ENCODE measurements at places on chromosomes 7 and 10.

DNA sequence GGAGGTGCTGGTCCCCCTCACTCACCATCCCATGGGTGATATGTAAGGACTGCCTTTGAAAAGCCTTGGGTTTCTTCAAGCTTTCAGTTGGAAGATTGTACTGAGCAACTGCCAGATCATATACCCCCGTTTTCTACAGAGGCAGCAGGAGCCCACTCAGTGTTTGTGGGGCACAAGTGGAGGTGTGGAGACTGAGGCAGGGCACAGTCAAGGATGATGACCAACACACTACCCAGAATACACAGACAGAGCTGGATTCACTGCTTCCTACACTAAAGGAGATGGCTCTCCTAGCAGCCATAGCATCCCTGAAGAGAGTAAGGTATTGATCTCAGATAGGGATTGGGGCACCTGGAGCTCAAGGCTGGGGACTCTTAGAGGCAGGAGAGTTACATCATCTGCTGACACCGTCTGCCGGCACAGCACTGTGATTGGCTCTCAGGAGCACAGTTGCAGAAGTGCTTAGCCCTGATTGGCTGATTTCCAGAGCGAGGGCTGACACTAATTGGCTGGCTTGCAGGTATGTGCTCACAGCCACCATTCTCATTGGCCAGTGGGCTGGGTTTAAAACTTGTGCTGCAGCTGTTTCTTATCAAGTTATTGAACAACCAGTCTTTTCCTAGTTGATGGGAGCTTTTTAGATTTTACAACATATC, 77.9 kb upstream of the PFKP start:
- no peak for DNase-seq

- DNase-seq: no peak
Observed at GRCh38 chr10:46290101-46290886, 3.5 kb downstream of the ANTXRL start.

DNA sequence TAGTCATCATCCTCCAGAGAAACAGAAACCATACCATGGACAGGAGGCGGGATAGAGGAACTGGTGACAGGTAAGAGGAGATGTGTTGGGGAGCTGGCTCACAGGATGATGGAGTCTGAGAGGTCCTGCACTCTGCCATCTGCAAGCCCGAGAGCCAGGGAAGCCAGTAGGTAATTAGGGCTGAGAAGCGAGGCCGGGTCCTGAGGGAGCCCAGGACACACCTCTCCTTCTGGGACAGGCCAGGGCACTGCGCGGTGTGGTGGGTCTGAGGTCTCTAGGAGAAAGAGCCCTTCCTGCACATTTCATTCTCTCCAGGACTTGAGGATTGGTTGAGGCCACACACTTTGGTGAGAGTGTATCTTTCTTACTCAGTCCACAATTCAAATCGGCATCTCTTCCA, 415.5 kb downstream of the GLRX3 start:
- no peak for DNase-seq

GRCh38 chr7:75813781-75814236, at the start of gene CCL24:
CCL24 (minus strand) TSS chr7:75813806; CDS start chr7:75813715, 91 bp downstream.
- no peak for DNase-seq

- no peak for DNase-seq
Observed at GRCh38 chr7:70920876-70921275, 211.1 kb upstream of the GALNT17 start.

DNA sequence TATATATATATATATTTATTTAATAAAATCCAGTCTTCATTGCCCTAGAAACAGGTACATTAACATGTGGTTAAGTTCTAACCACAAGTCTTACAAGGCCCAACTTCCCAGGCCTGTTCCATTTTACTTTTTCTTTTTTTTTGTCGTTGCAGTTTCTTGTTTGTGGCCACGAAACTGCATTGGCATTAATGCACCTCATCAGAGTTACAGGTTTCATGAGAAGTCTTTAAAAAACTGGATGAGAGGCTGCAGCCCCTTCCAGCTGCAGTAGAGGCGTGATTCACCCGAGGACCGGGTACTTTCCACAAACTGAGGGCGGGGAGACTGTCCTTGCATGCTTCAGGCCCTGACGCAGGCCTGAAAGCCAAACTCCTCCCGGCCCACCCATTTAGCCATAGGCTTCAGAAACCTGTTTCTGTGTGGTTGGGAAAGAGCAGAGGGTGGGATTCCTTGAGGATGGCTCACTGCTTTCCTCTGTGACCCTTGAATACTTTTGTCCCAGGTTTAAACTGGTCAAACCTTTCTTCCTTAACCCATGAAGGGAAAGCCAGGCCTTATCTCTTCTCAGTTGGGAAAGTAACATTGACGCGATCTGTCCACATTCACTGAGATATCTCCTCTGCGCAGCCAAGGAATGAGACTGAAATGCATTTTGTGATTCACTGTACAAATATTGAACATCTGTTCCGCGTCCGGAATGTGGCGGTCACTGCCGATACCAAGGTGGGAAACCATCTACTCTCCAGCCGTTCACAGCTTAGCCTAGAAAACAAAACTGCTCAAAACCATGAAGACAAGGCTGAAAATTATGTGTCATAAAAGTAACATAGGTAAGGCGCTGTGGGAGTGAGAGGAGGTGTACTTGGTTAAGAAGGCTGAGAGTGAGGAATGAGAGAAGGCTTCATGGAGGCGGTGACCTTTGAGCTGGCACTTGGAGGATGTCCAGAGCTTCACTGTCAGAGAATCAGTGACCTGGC, 311.7 kb downstream of the GATA3 start:
- DNase-seq: peak; percentile 27

GRCh38 chr10:132648072-132648850, 110.7 kb downstream of the INPP5A start:
- no peak for DNase-seq

- no peak for DNase-seq
Observed at GRCh38 chr7:154493594-154493993, 441.4 kb downstream of the DPP6 start.

DNA sequence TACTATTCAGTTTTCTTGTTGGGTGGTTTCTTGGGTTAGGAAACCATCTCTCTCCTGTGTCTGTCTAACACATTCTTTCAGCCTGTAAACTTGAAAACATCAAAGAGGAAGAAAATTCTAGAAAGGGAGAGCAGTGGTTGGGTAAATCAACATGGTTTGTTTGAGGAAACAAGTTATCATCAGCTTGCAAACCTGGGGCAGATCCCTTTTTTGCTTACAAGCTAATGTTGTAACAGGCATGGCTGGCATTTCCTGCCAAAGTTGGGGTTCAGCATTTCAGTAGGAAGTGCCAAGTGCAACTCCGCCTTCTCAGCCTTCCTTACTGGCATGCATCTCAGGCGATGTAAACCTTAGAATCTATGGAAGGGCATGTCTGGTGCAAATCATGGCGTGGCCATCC, 112.6 kb downstream of the EEPD1 start:
- DNase-seq: no peak
